Activated CD8-positive, alpha-beta memory T cell treated with anti-CD3 and anti-CD28 coated beads for 1 hour (primary cell): ENCODE measurements at places on chromosomes 2 and 18.

DNA sequence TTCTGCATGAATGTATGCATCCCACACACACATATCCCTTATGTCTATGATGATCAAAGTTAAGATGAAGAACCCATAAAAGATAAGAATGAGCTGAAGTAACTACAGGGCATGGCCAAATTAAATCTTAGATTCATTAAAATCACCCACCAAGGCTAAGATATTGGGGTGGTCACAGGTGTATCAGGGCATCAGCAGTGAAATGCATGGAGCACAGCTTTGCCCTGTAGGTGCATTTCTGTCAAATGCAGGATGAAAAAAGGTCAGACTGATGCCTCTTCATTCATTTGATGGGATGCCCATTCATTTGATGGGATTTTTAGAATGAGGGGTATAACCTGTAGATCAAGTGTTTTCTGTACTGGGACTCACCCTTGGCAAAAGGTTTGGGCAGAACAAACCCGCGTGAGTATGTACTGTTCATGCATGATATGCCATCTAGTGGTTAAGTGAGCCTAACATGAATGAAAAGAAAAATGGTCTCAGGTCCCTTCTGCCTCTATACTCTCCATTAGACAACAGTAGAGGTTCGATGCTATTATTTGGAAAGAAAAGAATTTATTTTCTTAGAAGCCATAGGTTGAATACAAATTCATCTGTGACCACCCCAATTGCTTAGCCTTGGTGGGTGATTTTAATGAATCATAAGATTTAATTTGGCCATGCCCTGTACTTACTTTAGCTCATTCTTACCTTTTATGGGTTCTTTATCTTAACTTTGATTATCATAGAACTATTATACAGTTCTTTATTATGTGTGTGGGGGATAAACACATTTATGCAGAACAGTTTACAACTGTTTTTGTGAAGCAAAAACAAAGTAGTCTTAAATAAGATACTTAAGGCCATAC is 43.2 kb upstream of the NOSTRIN start:
- no peak for DNase-seq

DNA sequence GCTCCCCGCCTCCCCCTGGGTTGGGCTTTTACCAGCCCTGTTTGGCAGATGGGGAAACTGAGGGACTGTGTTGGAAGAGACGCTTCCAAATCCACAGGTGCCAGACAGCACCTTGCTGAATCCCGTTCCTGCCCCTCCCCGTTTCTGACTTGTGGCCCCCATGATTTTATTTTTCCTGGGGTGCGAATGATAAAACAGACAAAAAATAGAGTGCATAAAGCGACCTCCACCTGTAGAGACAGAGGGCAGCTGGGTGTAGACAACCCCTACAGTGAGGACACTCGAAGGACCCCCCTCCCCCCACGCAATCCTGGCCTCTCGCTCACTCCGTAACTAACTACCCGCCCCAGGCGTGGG is 2.2 kb upstream of the CTDSP1 start:
- DNase-seq, result no peak

- DNase-seq, result no peak
Measured at GRCh38 chr18:48656176-48656575, 117.3 kb downstream of the CTIF start.

GRCh38 chr2:207401338-207401737 is 128.4 kb upstream of the CREB1 start:
- no peak for DNase-seq

DNA sequence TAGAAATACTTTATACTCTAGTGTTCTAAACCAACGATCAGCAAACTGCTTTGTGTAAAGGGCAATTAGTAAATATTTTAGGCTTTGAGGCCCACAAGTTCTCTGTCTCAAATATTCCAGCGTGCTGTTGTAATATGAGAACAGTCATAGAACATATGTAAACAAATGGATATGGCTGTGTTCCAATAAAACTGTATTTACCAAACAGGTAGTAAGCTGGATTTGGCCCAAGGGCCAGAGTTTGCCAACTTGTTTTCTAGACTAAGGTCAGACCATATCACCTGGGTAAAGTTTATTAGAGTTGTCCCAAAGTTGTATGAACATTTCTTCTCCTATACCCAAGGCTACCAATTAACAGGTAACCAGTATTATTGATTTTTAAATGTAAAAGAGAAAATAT is 303.2 kb upstream of the MC4R start:
- DNase-seq, result no peak

- no peak for DNase-seq
Measured at GRCh38 chr18:47410139-47410538, 158.7 kb upstream of the SKOR2 start.

DNA sequence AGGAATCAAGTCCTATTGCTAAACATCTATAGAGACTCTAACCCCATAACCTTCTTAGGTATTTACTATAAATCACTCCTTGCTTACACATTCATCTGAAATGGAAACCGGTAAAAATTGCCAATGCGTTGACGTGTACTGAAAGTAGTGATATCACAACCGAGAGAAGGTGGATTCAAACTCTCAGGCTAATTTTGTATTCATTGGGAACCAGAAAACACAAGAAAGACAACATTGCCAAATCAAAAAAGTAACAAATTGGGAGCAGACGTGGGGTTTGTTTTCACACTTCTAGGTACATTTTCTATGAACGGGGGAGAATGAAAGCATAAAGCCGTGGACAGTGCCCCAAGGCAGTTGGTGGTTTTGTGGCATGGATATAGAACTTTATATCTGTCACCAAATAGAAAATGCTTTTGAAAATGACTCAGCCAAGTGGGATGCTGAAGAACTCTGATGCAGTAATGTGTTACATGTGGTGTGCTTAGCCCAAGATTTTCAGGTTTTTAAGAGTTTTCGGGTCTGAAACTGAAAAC is 155.1 kb upstream of the RASGRP3 start:
- no peak for DNase-seq

- DNase-seq, result no peak
Measured at GRCh38 chr2:128380061-128380889, 61.6 kb upstream of the HS6ST1 start.

GRCh38 chr2:27214941-27215340 is 2.2 kb upstream of the CAD start:
- no peak for DNase-seq

- no peak for DNase-seq
Measured at GRCh38 chr18:56185126-56185525, 453.3 kb downstream of the TXNL1 start.

- DNase-seq, result no peak
Measured at GRCh38 chr2:67702937-67703336, 305.8 kb downstream of the ETAA1 start.

GRCh38 chr2:20573620-20574422 is 77.1 kb downstream of the HS1BP3 start:
- no peak for DNase-seq

- DNase-seq, result no peak
Measured at GRCh38 chr2:21382701-21383520, 259.1 kb downstream of the TDRD15 start.

DNA sequence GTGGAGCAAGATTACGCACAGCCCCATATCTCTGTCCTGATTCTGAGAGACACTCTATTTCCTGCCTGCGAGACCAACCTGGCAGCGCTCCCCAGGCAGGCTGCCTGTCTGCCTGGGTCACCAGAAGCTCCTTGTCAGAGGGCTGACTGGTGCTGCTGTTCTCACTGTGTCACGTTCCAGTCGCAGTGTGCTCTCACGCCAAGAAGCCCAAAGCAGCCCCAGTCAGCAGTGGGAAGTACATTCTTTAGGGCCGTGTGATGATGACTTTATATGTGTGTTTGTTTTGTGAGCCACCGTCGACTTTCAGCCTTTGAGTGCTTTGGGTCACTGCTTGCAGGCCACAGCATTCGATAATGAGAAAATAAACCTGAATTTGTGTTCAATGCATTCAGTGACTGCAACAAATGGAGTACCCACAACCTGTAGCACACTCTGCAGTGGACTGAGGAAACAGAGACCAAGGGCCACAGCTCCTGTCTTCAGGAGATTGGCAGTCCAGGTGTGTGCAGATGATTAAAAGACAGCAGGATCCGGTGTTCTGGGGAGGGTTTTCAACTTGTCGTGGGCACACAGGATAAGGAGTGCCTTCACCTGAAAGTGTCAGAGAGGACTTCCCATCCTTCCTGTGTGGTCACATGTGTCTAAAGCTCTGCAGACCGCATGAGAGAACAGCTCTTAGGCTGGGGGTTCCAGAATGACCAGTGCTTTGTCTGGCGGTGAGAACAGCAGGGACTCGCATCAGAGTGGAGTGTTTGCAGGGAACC is 4.8 kb downstream of the TNFRSF11A start:
- no peak for DNase-seq

- DNase-seq, result no peak
Measured at GRCh38 chr2:171553858-171554257, 31.6 kb downstream of the CYBRD1 start.

DNA sequence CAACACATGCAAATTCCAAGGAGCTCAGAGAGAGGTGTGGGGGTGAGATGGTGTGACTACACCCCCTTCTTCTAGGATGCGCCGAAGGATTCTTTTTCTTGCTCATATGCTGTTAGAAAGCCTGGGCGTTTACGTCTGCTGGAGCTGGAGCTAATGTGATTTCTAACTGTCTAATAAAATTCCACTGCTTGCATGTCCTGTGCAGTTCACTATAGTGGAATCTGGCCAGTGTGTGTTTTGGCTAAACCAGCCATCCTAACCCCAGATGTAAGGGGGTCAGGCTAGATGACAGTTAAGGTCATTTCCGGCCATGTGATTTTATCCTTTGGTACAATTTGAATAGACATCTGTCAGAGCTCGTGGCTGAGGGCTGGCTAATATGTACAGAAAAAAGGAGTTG is 194.1 kb downstream of the PRKCE start:
- no peak for DNase-seq

DNA sequence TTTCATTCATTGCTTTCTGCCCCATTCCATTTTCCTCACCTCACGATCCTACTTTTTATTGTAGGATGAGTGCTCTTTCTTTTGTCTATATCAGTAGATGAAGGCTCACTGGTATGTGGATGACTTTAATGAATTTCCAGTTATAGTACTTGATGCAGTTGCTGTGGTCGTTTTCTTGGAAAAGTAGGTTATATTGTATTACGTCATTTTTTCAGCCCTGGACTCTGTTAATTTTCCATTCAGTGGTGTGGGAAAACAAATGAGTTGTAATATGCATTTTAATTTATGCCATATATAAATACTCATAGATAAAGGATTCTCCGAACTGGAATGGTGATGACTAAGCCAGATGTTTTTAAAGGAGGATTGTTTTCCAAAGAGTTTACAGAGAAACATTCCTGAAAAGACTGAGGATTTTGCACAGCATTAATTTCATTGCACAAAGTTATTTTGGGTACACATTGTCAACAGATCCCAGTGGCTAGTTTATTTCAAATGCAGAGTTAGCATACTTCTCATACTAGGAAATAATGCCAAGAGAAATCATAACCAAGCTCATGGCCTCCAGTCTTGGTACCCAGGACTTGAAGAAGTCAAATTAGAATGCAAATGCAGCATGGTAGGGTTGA is 189.7 kb downstream of the PAX3 start:
- DNase-seq, result no peak

GRCh38 chr18:56235481-56236013 is 402.8 kb downstream of the TXNL1 start:
- DNase-seq, result no peak

GRCh38 chr2:221323513-221323912 is 248.6 kb downstream of the EPHA4 start:
- no peak for DNase-seq

GRCh38 chr2:26770986-26771586 is 7.0 kb downstream of the SLC35F6 start:
- DNase-seq, result no peak

DNA sequence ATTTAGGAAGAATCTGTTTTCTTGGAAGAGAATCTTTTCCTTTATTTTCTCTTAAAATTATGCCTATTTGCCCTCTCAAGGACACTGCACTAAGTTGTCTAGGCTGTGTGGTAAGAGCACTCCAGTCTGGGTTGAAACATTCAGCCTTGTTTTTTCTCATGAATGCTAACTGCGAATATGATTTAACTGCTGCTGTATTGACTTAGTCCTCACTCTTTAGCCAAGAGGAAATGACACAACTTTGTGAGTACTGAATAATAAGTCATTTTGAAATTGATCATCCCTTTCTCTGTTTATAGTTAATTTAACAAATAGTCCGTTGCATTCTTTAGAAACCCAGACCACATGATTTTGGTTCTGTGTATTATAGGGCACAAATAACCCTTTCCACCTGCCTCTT is 4.5 kb upstream of the RND3 start:
- DNase-seq, result no peak

- DNase-seq, result no peak
Measured at GRCh38 chr2:118774458-118775133, 72.9 kb downstream of the EN1 start.

DNA sequence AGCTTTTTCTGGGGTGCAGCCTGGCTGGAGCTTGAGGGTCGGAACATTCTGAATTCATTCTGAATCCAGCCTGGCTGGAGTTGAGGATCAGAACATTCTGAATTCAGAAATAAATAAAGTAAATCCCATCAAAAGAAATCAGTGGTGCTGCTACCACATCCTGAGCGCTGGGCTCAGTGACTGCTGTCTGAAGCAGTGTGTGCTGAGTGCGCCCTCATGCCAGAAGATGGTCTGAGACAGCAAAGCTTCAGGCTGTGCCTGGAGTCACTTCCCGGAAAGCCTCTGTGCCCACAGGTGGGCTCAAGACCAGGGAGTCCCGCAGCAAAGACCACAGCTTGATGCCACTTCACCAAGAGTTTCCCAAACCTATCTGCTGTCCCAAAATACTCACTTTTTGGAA is 187.9 kb downstream of the VAPA start:
- DNase-seq, result no peak

DNA sequence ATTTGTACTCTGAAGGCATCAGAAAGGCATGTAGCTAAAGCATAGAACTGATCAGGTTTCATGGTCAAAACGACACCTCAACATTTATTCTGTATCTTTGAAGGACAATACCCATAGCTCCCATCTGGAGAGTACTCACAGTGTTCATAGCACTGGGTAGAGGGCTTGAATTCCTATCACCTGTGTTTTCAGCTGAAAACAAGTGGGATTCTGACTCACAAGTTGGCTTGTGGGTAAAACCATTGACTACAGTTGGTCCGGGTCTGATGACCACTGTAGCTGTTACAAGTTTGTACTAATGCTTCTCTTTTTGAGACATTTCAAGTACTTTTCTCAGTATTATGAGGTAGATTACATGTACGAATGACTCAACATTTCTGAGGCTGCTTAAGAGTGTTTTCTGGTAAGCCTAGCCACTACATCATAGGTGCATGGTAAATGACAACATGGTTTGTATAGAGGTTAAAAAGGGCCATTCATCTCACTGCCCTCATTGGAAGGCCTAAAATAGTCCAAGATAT is 68.6 kb upstream of the PELI1 start:
- DNase-seq, result no peak
